ENCODE measurements at places on chromosomes 13 and 19.
A peak's percentile ranks its signal among the peaks of the same experiment; 100 is the strongest.

DNA sequence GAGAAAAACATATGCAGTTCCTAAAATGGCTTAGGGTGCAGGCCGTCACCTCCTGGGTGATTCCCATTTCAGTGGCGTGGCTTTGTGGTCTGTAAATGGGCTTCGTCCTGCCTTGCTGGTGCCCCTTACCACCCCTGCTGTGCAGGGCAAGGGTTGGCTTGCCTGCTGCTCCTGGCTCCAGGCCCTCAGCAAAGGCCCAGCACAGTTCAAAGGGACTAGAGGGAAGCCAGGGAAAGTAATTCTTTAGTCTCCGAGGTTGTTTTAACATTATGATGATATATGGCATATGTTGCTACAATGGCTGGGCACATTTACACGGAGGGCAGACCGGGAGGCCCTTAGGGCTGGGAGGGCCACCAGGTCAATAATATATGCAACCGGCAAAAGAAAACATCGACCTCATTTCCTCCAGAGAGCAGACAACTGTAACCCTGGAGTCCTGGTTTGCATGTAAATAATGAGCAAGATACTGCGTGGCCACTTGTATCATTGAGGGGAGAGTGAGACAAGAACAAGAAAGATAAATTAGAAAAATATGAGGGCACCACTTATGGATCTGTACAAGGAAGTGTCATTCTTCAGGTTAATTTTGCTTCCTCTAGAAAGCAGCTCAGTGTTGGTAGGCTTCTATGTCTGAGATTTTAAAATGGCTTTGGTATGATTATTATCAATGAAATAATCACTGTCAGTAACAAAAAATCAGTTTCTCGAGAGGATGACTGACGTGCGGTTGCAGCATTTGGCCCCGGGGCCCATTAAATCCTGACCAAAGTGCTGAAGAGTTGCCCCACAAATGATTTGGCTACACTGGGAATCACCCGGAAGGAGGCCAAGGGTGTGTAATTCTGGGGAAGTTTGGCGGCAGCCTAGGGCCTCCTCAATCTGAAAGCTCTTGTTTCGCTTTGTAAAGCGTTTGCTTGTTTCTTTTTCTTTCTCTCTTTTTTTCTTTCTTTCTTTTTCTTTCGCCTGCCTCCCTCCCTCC, 32.8 kb upstream of the URI1 start:
- H3K4me1 ChIP-seq, result no peaks in the 10 kb centered on the region
- no peak for DNase-seq
- H3K36me3 ChIP-seq, result no peaks in the 10 kb centered on the region
- no peak overlapping the region for H3K27ac ChIP-seq
- no peaks in the 10 kb centered on the region for H3K27me3 ChIP-seq
- H3K4me3 ChIP-seq, result no peak overlapping the region

GRCh38 chr19:12721656-12722565, 1.8 kb downstream of the TNPO2 start:
- peaks cover 29% of the 10 kb centered on the region for H3K4me1 ChIP-seq
- no peaks in the 10 kb centered on the region for H3K27me3 ChIP-seq
- H3K27ac ChIP-seq, result peak overlapping the region; percentile 88

DNA sequence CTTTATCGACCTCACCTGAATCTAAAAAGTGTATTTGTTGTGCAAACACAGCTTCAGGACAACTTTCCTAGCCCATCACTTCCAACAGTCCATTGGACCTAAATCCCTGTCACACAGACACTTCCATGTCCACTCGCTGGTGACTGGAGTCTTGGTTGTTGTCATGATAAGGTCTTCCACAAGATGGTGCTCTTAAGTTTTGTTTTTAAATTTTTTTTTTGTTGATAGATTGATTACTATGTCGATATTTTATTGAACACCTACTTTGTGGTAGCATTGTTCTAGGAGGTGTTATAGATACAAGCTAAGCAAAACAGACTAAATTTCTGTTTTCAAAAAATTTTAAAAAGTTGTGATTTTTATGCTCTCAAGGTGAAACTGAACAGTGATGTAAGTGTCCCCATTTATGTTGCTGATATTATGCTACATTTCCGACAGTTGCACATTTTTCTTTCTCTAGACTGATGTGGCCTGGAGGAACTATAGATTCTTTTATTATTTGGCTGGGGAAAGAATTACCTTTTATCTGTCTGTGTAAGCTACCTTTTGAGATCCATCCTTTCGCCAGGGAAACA, 8.1 kb upstream of the ERICH6B start:
- no peaks in the 10 kb centered on the region for H3K4me1 ChIP-seq
- no peaks in the 10 kb centered on the region for H3K36me3 ChIP-seq
- no peaks in the 10 kb centered on the region for H3K27me3 ChIP-seq
- H3K27ac ChIP-seq, result no peak overlapping the region

DNA sequence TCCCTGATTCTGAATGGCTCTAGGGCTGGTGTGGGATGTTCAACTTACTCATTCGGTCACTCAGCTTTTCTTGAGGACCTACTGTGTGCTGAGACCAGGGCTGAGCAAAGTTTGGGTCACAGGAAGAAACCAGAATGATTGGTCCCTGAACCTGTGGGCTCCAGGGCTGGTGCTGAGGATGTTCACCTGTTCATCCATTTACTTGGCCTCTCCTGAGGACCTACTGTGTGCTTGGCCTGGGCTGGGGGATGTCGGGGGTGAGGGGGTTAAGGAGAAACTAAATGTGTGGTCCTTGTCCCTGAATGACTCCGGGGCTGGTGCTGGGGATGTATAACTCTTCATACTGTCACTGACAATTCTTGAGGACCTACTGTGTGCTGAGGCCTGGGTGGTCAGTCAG, 10.3 kb downstream of the ZNF835 start:
- peaks cover 18% of the 10 kb centered on the region for H3K36me3 ChIP-seq
- H3K4me3 ChIP-seq, result no peak overlapping the region
- H3K4me1 ChIP-seq, result no peaks in the 10 kb centered on the region
- H3K27ac ChIP-seq, result no peak overlapping the region

DNA sequence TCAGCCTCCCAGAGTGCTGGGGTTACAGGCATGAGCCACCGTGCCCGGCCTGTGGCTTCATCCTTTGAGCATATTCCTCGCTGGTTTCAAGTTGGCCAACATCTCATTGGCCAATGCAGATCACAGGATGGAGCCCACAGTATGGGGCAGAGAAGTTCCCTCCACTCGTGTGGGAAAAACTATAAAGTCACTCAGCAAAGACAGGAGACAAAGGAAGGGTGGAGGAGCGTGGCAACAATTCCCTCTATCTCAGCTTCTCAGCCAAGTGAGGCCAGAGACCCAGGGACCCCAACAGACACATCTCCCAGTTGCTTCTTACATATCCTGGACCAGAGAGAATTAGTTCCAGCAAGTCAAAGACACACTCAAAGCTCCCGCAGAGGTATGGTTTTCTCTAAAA, 184.6 kb upstream of the SOX1 start:
- no peaks in the 10 kb centered on the region for H3K27me3 ChIP-seq
- no peaks in the 10 kb centered on the region for H3K36me3 ChIP-seq
- H3K27ac ChIP-seq, result no peak overlapping the region

DNA sequence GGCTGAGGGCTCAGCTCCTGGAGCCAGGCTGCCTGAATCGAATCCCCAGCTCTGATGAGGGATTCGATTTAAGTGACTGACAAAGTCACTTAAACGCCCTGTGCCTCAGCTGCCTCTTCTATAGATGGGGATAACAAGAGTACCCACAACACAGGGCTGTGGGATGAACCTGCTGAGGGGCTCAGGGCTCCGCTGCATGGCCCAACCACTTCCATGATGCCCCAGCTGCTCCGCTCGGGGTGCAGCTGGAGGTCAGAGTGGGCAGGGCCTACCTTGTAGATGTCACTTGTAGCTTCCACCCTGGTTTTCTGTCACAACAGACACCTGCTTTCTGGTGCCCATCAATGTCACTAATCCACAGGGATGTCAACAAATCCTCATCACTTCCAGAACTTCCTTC, 39.2 kb downstream of the STK24 start:
- no peak overlapping the region for H3K27ac ChIP-seq
- H3K36me3 ChIP-seq, result no peaks in the 10 kb centered on the region
- H3K4me3 ChIP-seq, result no peak overlapping the region

GRCh38 chr19:44587963-44588770, 25.2 kb upstream of the IGSF23 start:
- H3K36me3 ChIP-seq, result no peaks in the 10 kb centered on the region
- DNase-seq, result no peak
- no peak overlapping the region for H3K27ac ChIP-seq
- no peaks in the 10 kb centered on the region for H3K27me3 ChIP-seq
- H3K4me1 ChIP-seq, result no peaks in the 10 kb centered on the region

DNA sequence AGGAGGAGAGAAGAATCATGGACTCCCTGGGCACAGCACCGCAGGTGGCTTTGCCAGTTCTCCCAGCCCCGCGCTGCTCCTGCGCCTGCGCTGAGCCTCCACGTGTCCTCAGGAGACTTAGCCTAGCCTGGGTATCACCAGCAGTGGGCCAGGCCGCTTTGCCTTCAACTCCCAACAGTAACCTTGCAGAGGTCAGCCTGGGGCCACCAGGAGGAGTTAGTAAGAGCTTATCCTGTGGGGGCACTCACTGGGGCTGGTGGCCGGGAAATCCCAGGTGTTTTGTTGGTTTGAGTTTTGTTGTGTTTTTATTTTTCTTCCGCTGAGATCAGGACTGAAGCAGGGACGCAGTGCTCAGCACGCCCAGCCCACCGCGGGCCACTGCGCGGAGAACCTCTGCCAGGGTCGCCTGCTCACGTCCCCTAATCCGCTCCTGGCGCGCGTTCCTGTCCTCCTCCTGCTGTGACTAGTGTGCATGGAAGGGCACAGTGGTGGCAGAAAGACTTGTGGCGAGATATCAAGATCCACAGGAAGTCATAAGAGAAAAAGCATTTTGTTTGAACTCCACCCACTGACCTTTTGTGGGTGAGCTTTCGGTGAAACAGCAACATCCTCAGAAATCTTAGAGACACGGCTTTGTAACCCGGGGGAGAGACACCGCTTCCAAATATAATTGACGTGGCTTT, 207.4 kb upstream of the RFC3 start:
- peaks cover 11% of the 10 kb centered on the region for H3K4me1 ChIP-seq
- H3K27ac ChIP-seq, result peak overlapping the region; percentile 90
- H3K27me3 ChIP-seq, result no peaks in the 10 kb centered on the region
- no peaks in the 10 kb centered on the region for H3K36me3 ChIP-seq
- DNase-seq, result peak; percentile 14

GRCh38 chr19:15129856-15130585, 22.8 kb downstream of the SYDE1 start:
- no peak for DNase-seq
- no peaks in the 10 kb centered on the region for H3K27me3 ChIP-seq
- H3K36me3 ChIP-seq, result no peaks in the 10 kb centered on the region
- H3K4me3 ChIP-seq, result no peak overlapping the region
- peaks cover under 1% of the 10 kb centered on the region for H3K4me1 ChIP-seq

- no peaks in the 10 kb centered on the region for H3K27me3 ChIP-seq
- no peaks in the 10 kb centered on the region for H3K36me3 ChIP-seq
- H3K27ac ChIP-seq, result no peak overlapping the region
- H3K4me3 ChIP-seq, result no peak overlapping the region
- H3K4me1 ChIP-seq, result peaks cover 10% of the 10 kb centered on the region
Measured at GRCh38 chr19:18697680-18698079, 14.2 kb downstream of the CRTC1 start.

DNA sequence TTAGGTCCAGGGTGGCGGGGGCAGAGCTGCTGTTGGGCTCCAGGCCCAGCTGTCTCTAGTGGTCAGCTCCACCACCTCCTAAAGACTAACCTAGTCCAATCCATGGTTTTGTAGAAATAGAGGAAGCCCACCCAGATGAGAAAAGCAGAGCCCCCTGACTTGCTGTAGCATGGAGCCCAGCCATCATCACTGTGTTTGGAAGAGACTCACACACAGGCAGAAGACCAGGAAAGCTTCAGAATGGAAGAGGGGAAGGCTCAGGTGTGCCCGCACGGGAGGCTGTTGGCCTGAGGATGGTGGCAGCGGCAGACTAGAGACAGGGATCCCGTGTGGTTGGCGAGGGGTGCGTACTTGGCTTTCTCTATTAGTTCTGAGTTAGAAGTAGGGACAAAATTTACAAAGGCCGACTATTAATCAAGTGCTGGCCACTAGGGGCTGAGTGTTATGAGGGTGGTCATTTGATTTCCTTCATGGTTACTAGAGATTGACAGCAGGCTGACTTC, 193.2 kb upstream of the SOX1 start:
- H3K27me3 ChIP-seq, result no peaks in the 10 kb centered on the region
- H3K4me1 ChIP-seq, result no peaks in the 10 kb centered on the region
- no peak for DNase-seq
- no peaks in the 10 kb centered on the region for H3K36me3 ChIP-seq
- no peak overlapping the region for H3K4me3 ChIP-seq
- no peak overlapping the region for H3K27ac ChIP-seq

DNA sequence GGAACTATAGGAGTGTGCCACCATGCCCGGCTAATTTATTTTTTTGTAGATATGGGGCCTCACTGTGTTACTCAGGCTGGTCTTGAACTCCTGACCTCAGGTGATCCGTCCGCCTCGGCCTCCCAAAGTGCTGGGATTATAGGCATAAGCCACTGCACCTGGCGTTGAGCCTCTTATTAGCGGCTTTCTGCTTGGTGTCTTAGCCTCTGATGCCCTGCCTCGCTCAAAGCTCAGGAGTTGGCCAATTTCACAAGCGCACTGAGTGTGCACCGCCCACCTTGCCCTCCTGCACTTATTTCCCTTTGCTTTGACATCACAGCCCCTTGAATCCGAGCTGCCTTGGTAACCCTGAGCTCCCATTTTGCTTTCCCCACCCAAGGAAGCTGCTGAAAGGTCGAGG, 10.1 kb downstream of the YIPF2 start:
- no peak overlapping the region for H3K4me3 ChIP-seq
- DNase-seq, result no peak
- peaks cover 77% of the 10 kb centered on the region for H3K36me3 ChIP-seq
- no peaks in the 10 kb centered on the region for H3K27me3 ChIP-seq
- H3K27ac ChIP-seq, result no peak overlapping the region

DNA sequence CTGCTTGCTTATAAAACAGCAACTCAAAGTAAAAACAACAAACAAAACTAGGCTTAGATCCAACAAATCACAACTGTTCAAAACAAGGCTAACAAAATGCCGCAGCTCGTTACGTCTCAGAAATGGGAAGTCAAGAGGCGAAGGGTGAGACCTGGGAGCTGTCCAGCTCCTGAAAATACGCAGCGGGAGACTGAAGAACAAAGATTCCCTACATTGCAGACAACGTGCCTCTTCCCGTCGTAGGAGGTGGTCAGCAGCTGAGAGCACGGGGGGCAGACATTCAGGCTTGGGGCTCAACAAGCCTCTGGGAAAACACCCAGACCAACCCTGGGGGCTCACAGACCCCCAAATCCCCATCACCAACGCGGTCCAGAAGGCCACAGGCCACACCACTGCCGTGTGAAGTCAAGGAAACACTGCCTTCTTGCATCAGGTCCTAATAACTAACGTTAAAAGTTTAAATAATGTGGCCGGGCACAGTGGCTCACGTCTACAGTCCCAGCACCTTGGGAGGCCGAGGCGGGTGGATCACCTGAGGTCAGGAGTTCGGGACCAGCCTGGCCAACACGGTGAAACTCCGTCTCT, 13.5 kb downstream of the PLPP2 start:
- no peaks in the 10 kb centered on the region for H3K27me3 ChIP-seq
- no peak overlapping the region for H3K4me3 ChIP-seq
- no peaks in the 10 kb centered on the region for H3K36me3 ChIP-seq
- H3K4me1 ChIP-seq, result no peaks in the 10 kb centered on the region
- H3K27ac ChIP-seq, result no peak overlapping the region
- DNase-seq, result no peak
